ENCODE measurements at places on chromosomes 5 and 9.
A peak's percentile ranks its signal among the peaks of the same experiment; 100 is the strongest.

DNA sequence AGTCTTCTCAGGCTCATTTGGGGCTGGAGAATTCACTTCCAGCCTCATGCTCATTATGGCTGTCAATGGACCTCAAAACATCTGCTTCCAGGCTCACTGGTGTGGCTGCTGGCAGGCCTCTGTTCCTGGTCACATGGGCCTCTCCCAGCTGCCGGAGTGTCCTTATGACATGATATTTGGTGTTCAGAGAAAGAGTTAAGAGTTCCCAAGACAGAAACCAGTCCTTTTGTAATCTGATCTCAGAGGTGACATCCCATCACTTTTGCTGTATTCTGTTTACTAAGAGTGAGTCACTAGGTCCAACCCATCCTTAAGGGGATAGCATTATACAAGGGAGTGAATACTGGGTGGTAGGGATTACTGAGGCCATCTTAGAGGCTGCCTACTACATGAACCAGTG, 104.6 kb downstream of the CACNA1B start:
- DNase-seq: peak; percentile 14

DNA sequence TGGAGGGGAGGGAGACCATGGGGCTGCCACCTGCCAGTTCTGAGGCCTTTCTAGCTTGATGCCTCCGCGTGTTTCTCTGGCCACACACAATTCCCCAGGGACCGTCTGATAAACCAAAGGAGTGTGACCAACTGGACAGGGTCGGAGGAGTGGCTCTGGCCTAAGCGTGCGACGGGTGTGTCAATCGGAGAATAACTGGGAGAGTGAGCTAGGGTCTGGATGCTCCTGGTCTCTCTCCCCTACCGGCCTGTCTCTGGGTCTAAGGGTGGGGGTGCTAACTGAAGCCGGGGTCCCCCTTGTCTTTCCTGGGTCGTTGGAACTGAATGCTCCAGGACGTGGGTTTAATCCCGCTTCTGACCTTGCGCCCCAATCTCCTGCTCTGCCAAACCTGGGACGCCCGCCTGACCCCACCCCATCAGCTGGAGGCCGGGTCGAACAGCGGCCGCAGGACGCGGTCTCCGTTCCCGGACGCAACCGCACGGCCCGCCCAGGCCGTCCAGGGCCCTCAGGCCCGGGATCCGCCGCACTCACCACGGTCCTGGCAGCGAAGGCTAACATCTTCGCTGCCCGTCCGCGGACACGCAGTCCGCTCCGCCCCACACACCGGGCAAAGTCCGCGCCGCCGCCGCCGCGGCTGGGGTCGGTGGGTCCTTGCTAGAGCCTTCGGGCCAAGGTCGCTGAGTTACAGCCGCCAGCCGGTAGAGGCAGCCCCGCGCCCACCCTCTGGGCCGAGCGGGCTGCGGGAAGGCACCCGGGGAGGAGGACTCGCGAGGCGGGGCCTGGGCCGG, 447 bp downstream of the CRAT start:
- no peak for DNase-seq

GRCh38 chr5:176959051-176959450, 47.5 kb downstream of the UIMC1 start:
- DNase-seq: no peak

DNA sequence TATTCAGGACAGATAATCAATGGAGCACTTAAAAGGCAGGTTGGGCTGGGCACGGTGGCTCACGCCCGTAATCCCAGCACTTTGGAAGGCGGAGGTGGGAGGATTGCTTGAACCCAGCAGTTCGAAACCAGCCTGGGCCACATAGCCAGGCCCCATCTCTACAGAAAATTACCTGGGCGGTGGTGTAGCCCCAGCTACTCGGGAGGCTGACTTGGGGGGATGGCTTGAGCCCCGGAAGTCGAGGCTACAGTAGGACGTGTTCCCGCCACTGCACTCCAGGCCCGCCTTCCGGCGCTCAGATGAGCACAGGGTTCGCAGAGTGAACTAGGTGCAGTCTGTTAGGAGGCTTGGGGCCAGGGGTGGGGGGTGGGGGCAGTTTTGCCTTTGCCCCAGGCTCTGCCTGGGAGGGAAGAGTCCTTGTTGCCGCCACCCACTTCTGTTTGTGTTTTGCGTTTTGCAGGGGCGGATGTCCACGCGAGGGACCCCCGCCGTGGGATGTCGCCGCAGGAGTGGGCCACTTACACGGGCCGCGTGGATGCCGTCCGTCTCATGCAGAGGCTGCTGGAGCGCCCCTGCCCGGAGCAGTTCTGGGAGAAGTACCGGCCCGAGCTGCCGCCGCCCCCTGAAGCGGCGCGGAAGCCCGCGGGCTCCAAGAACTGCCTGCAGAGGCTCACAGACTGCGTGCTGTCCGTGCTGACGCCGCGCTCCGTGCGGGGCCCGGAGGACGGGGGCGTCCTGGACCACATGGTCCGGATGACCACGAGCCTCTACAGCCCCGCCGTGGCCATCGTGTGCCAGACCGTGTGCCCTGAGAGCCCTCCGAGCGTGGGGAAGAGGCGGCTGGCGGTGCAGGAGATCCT, 85.2 kb downstream of the ANKRD33B start:
- no peak for DNase-seq
